ENCODE measurements at places on chromosomes 16 and 17. TPM values are rescaled to one million over a fixed set of nuclear protein-coding genes. Genes with fewer than 3 reads are reported as not detected.

C16orf96 gene
- 1.2 TPM for total RNA-seq

CCL5 gene
- not detected for total RNA-seq

ZNF232 gene
- total RNA-seq: 51.1 TPM

PIMREG gene
- total RNA-seq: 15.4 TPM

LSM12 gene
- 54.1 TPM for total RNA-seq

CALCOCO2 gene
- 85.3 TPM for total RNA-seq

FNDC8 gene
- not detected for total RNA-seq

TBC1D3B gene
- total RNA-seq: 30.1 TPM
